ENCODE measurements at places on chromosomes 1 and 21.
A peak's percentile ranks its signal among the peaks of the same experiment; 100 is the strongest.

DNA sequence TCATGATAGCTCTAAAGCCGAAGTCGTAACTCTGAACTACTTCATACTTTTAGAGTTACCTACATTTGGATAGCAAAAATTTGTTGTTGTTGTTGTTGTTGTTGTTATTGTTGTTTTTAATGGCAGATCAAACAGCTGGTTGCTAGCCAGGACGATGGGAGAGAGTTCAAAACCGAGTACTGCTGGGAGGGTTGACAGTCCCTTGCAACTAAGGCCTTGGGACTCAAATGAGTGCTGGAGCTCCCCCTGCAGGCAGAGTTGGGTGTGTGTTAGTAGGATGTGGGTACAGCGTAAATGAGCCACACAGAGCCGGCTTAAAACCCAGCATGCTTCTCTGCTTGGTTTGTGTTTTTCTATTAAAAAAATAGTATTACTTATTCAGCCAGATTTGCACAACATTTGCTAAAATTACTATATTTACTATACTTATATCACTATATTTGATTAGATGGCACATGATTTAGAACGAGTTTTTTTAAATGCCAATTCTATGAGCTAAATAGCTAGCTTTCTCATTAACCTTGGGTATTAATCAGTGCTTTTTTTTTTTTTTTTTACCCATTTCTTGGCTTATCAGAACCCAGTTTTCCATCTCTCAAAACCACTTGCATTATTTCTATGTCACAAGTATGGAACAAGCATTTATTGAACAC is 129.2 kb upstream of the SYT6 start:
- peak; percentile 91 for DNase-seq

DNA sequence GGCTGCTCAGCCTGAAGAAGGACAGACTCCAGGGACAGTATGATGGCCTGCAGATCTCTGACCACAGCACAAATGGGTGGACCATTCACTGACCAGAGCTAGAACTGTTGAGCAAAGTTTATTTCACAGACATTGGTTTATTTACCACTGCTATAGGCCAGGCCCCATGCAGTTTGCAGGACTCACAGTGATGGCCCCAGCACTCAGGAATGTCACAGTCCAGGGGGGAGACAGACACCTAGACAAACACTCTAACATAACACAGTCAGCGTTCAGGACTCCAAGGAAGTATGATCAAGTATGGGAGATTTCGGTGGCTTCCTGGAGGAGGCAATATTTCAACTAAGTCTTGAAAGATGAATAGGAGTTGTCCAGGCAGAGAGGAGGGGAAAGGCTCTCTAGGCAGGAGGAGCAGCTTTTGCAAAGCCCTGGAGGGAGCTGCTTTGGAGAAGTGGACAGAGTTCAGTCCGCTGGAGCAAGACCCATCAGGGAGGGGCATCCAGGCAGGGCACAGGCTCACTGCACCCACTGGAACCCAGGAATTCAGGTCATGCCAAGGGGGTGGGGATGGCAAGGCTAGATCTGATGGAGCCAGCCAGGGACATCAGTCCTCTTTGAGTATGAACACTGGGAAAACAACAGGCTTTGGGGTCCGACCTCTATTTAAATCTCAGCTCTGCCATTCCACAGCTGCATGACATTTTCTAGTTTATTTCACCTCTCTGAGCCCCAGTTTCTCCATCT is 454.3 kb downstream of the MATN1 start:
- no peak for DNase-seq

- DNase-seq: no peak
Measured at GRCh38 chr1:87240661-87241285, 87.9 kb upstream of the LMO4 start.

DNA sequence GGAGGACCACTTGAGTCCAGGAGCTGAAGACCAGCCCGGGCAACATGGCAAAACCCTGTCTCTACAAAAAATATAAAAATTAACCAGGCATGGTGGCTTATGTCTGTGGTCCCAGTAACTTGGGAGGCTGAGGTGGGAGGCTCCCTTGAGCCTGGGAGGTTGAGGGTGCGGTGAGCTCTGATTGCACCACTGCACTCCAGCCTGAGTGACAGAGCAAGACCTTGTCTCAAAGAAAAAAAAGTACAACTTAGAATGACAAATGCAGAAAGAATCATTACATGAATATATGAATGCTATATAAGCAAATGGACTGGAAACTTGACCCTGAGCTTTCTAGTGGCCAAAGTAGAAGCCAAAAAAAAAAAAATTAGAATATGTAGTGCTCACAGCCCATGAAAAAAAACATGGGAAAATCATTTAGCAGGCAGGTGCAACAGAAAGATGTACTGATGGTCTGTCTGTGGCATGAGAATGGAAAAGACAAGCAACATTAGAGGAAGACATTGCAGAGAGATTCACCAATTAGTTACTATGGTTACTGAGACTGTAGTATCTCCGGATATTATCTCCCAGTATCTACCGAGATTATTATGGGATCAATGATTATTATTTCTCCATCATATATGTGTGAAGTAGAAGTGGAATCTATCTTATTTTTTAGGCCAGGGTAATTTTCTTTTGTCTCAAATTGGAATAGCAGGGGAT is 19.2 kb downstream of the ELAPOR1 start:
- no peak for DNase-seq

GRCh38 chr1:3272321-3273045 is 182.0 kb upstream of the ARHGEF16 start:
- DNase-seq: no peak

- no peak for DNase-seq
Measured at GRCh38 chr1:48000883-48001282, 3.7 kb upstream of the TRABD2B start.

DNA sequence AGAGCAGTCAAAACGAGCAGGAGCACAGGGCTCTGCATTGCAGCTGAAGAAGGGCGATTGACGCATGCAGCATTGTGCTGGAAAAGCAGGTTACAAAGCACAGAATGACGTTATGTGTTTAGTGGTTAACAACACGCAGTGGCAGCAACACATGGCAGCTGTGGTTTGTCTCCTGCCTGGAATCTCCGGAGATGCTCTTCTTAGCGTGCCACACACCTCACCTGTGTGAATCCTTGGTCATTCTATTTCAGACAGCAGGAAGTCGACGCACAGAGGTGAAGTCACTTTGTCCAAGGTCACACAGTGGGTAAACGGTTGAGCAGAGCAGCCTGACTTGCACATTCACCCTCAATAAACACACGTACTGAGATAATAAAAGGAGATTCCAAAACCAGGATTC is 14.7 kb downstream of the OBSCN start:
- DNase-seq: no peak

- DNase-seq: no peak
Measured at GRCh38 chr1:119906927-119907652, 10.8 kb upstream of the ADAM30 start.

GRCh38 chr1:94734963-94735901 is 84.9 kb upstream of the SLC44A3 start:
- peak; percentile 69 for DNase-seq

- DNase-seq: no peak
Measured at GRCh38 chr1:18978706-18979105, 22.2 kb upstream of the IFFO2 start.

DNA sequence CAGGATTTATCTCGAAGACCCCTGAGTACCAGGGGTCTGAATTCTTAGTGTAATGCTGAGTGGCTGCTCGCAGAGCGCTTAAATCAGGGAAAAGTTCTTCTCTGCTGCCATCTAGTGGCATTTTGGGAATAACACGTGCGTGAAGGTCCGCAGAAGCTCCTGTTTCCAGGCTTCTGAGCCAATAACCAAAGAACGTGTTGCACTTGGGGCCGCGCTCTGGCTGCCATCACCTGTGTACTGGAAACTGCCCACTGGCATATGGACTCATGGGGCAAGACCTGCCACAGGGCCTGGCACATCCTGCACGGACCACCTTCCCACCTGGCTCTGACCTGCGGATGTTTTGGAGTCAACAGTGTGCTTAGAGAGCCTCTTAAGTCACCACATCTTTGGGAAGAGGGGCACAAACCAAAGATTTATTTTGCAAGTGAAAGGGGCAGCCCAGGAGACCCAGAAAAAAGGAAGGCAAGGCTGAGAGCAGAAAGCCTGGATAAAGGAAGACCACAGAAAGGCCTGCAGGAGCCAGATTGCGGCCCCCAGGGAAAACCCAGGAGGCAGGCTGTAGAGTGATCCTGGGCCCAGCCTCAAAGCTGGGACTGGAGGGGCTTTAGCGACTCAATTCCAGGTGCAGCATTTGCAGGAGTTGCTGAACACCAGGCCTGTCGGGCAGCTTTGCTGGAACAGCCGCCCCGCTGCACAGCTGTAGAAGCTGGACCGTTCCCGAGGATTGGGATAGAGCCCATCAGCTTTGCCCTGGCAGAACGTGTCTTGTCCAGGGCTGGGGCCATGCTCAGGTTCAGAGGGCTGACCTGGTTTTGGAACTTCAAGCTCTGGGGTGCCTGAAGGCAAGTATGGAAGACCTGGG is 13.0 kb downstream of the CHIT1 start:
- DNase-seq: peak; percentile 63

DNA sequence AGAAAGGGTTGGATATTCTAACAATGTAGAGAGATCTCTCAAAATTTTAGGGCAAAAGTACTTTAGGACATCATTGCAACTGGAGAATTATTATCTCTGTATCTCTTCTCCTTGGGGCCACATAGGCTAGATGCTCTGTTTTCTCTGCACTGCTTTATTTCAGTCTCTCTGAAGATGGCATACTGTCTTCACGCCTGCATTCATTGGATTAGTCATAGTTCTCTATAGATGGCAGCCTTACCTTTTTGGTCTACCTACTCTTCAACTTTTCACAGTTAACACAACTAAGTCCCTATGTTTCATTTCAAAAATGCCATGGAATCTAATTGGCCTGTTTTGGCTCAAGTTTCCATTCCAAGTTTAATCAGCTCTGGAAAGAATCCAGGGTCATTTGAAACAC is 1623.3 kb upstream of the B3GALT2 start:
- no peak for DNase-seq

DNA sequence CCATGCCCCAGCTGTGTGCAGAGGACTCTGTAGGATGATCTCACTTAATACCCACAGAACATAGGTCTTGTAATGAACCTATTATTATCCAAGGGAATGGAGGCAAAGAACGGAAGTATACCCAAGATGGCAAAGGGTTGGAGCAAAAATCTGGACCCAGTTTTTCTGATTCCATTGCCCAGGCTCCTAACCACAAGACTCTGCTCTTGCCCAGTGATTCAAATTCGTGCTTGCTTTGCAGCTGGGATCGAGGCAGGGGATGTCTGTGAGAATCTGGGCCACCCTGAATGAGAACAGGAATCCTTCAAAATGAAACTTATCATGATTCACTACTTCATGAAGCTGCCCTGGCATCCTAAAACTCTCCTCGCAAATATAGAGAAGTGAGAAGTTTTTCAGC is 97.5 kb upstream of the KCNJ6 start:
- peak; percentile 8 for DNase-seq

- DNase-seq: peak; percentile 12
Measured at GRCh38 chr1:3258386-3259003, 189.5 kb downstream of the PRDM16 start.

GRCh38 chr1:52007215-52008002 is 16.9 kb upstream of the RAB3B start:
- peak; percentile 49 for DNase-seq

- DNase-seq: peak; percentile 87
Measured at GRCh38 chr1:203038217-203038741, 12.0 kb downstream of the PPFIA4 start.

GRCh38 chr1:156342166-156342955 is 4.0 kb downstream of the TSACC start:
- no peak for DNase-seq

DNA sequence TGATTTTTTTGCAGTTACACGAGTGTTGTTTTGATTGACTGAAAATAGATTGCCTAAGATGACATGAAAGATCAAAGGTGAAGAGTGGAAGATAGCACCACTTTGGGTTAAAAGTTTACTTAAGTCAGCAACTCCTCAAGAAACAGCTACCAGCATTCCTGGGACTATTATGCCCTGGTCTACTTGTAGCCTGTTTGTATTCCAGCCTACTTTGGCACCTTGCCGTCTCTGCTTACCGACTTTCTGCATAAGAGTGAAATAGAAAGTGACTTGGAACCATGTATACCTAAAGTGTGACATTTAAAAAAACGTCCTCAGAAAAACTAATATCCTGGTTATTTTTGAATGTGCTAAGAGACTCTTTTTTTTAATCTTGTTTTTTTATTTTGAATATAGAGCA is 631.5 kb upstream of the PTBP2 start:
- no peak for DNase-seq

DNA sequence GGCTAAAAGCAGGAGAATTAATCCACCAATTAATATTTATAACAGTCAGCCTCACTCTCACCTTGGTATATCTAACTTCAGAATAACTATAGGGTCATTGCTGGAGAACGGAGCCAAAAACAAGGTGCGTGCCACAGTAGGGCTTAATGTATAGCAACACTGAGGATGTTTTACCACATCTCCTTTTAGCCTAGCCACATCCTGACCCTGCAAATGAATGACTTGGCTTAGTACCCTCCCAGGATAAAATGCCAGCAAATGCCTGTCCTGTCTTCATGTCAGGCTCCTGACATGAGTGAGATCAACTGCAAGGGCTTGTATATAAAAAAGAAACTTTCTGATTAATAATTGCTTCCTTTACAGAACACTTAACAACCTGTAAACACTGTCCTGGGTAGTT is 2.7 kb upstream of the CDC42BPA start:
- DNase-seq: no peak

Data from fibroblast of skin of scalp (primary cell).